Globus pallidus (tissue), 1 donor: ENCODE measurements at places on chromosomes 5 and 9.
A peak's percentile ranks its signal among the peaks of the same experiment; 100 is the strongest.

GRCh38 chr9:104915753-104916152, 12.2 kb downstream of the ABCA1 start:
- DNase-seq = peak; percentile 78

DNA sequence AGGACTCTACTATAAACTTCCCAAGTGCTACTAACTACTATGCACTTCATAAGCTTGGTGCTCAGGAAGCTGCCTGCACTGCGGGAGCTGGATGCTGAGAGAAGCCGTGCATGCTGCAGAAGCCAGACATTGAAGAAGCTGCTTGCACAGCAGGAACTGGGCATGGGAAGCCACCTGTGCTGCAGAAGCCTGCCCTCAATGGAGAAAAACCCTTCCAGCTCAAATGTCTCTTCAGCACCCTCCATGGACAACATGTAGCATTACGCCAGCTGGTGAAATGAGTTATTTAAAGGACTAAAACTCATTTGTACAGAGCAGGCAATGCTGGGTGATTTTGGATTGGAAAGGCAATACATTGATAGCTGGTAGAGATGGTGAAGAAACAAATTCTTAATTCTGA, 247.2 kb downstream of the KIF4B start:
- DNase-seq = no peak

DNA sequence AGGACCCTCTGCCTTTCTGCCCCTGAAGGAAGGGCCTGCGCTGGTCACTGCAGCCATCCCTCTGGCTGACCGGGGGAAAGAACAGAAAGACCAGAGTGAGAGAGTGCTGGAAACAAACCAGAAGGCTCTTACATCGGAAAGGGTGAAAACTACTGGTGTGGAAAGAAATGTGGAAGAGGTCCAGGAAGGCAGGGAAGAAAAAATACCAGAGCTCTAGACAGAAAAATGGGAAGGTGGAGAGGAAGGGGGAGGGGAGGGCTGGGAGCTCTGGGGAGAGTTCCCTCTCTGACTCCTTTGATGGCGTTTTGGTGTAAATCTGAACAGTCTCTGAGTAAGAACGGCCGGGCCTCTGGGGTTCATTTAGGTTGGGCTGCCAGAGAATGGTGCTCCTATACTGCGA, 47.7 kb downstream of the COL23A1 start:
- peak; percentile 20 for DNase-seq

DNA sequence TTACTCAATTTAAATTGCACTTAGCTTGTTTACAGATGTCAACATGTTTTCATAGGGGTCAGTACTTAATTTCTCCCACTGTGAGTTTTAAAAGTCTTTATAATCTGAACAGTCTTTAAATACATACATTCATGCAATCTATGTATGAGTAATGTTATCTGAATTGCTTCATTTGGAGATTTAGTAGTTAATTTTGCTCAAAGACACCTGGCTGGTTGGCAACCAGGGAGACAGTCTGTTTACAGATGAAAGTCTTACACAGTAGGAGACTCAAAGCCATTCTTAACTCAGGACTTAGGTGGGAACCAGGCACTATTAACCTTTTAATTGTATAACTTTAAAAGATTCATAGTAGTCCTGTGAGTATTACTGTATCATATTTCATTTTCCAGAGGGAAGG, 29.3 kb downstream of the DAB2 start:
- no peak for DNase-seq

DNA sequence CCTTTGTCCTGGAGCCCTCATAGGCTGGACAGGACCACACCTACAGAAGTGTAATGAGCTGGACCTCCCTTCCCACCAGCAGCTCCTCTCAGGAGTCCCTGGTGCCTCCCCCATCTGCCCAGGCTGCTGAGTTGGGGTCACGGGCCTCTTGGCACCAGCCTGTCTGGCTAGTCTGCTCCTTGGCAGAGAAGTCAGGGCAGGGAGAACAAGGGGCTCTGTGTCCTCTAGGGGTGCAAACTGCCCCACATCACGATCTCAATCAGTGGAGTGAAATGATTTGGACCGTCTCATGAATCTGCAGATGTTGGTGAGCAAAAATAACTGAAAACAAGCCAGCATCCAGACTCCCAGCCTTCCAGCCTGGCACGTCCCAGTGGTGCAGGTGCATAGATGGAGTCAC, 14.9 kb upstream of the GFPT2 start:
- peak; percentile 89 for DNase-seq

- DNase-seq = no peak
Measured at GRCh38 chr9:121376214-121376830, 6.3 kb upstream of the STOM start.

DNA sequence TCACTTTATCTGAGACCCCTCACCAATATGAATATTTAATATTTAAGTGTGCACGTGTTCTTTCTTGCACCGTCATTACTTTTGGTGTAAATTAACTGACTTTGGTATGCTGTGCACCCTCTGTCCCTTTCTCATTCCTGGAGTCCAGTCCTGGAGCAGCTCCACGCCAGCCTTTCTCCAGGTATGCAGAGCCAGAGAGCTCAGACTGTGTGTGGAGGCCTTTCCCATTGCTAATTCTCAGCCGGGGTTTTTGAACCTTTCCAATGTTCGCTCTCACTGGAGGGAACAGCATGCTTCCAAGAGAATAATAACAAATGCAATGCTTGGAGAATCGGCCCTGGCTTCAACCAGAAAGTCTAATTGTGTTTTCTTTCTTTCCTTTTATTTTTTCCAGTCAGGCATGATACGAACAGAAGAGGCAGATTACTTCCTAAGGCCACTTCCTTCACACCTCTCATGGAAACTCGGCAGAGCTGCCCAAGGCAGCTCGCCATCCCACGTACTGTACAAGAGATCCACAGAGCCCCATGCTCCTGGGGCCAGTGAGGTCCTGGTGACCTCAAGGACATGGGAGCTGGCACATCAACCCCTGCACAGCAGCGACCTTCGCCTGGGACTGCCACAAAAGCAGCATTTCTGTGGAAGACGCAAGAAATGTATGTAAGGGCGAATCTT, 41.7 kb downstream of the ADAMTS16 start:
- DNase-seq = no peak

- peak; percentile 70 for DNase-seq
Measured at GRCh38 chr5:150272531-150272930, 17.0 kb downstream of the CAMK2A start.

DNA sequence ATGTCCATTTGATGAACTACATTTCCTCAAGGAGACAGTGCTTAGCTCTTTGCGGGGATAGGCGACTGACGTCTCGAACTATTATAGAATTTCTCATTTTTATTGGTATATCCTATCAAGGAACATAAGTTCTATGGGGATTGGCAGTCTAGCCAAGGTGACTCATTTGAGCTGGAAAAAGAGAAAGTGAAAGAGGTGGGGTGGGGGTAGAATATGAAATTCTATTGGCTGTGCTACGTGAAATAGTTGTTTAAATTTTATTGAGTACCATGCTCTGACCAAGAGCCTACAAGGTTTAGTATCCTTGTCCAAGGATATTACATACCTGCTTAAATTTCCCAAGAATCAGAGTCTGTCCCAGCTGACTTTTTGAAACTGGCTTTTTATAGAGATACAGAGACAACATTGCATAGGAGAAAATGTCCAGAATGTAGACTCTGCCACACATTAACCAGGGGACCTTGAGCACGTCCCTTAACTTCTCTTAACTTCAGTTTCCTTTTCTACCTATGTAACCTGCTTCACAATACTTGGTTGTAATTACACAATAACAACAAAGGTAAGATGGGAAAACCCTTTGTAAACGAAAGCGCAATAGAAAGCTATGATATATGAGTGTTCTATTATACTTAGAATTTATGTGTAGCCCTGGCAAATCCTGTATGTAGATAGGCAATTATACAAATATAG, 226.4 kb upstream of the WWC1 start:
- DNase-seq = no peak

- DNase-seq = no peak
Measured at GRCh38 chr9:81211741-81212140, 477.6 kb downstream of the TLE1 start.

DNA sequence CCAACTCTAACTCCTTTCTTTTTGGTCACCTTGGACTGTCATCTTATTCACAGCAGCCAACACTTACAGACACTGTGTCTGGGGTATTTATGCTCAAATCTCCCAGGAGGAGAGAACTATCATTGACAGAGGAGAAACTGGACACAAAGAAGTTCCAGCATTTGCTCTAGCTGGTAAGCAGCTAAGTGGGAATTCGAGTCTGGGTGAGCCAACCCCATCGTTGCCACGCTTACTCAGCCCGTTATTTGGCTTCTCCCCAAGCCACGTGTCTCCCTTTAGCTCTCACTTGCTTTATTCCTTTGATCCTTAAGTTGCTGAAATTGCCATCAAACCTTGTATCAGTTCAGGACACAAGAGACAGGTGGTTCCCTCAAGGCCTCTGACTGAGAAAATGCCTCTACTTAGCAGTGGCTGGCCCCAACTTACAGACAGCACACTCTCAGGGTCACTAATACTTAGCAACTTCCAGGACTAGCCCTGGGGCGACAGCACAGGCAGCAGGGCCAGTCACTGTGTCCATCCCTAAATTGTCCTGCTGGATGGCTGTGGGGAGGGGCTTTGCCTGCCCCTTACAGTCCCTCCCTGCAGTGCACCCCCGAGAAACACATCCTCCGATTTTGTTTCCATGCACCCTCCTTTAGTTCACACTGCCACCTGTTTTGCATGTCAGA, 1.4 kb downstream of the SLC36A2 start:
- DNase-seq = no peak
